Fibroblast of lung (primary cell): ENCODE measurements at places on chromosomes 16 and 17. TPM values are rescaled to one million over a fixed set of nuclear protein-coding genes. Genes with fewer than 3 reads are reported as not detected.
A peak's percentile ranks its signal among the peaks of the same experiment; 100 is the strongest.

The SCARF1 gene
- 0.77 and 0.99 TPM in 2 replicates for total RNA-seq

The DDX52 gene
- 18.7 and 20.6 TPM in 2 replicates for total RNA-seq

The CPNE7 gene
- total RNA-seq: 13.1 and 53.0 TPM in 2 replicates

The KRTAP4-9 gene
- not detected in 2 replicates for total RNA-seq

DNA sequence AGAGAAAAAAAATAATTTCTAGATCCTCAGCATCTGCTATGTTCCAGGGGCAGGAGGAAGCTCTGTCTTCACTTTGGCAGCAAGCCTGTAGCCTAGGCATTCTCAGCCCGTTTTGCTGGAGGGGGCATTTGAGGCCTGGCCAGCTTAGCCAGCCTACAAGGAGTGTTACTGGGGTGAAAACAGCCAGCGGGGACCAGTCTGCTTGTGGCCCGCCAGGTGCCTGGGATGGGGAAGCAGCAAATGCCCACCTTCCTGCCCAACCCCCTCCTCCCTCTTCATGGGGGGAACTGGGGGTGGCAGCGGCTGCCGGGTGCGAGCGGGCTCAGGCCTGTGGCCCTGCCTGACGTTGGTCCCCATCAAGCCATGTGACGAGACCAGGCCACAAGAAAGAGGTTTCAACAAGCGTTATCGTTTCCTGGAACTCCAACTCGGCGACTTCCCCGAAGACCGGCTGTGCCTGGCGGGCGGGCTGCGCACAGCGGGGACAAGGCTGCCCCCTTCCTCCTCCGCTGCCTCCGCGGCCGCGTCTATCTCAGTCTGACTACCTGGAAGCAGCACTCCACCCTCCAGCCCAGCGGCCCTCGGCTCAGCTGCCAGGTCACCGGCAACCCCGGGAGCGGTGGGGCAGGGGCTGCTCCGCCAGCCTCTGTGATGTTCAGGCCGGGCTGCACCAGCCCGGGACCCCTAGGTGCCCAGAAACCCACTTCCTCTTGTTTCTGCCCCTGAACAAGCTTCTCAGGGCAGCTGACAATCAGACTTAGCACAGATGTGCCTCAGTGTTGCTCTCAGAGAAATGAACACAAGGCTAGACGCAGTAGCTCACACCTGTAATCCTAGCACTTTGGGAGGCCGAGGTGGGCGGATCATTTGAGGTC, 22.9 kb downstream of the SOCS1 start:
- DNase-seq: no peak

DNA sequence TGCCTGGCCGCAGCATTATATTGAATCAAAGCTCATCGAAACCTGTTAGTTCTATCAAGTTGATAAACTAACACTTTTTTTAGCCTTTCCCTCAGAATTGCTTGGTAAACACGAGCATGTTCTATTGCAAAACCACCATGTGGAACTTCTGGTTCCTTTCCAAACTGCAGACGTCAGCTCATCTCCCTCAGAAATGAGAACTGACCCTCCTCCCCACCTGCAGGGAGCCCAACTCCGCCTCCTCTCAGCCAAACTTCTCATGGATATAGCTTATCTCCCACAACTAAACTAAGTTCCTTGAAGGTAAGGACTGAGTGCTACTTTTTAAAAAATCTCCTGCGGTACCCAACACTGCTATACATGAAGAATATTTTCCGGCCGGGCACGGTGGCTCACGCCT, 6.7 kb downstream of the SHMT1 start:
- peak; percentile 85 for DNase-seq

DNA sequence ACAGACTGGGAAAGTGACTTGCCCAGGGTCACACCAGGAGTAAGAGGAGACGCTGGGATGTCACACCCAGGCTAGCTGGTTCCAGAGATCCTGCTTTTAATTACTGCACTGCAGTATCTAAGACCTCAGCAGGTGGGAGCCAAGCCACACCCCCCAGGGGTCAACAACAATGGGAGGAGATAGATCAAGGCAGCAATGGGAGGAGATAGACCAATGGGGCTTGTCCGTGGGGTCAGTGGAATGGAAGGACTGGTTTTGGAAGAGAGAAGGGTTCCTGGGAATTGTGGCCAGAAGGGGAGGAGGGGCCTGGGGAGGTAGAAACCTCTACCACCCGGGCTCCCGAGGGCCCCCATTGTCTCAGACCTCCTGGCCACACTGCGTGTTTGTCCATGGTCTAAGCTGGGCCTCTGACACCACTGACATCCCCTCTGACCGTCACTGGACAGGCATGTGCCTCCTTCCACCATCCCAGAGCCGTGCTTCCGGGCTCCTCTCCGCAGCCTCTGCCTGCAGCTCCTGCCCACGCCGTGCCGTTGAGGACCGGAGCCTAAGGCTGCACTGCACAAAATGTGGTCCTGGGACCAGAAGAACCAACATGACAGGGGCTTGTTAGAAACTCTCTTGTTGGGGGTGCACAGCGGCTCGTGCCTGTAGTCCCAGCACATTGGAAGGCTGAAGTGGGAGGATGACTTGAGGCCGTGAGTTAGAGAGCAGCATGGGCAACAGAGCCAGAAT, 69.8 kb upstream of the RPH3AL start:
- DNase-seq: no peak

- peak; percentile 90 for DNase-seq
These were observed 260.2 kb downstream of the ZFHX3 start for GRCh38 chr16:72787514-72788268.

GRCh38 chr16:60060731-60061130, 1326.6 kb upstream of the GOT2 start:
- DNase-seq: no peak

GRCh38 chr17:78351449-78352006, 8.3 kb downstream of the SOCS3 start:
- DNase-seq: peak; percentile 93
